ENCODE measurements at places on chromosomes 2 and 18.

- no peak for DNase-seq
Observed at GRCh38 chr18:2540575-2540974, 30.7 kb downstream of the METTL4 start.

DNA sequence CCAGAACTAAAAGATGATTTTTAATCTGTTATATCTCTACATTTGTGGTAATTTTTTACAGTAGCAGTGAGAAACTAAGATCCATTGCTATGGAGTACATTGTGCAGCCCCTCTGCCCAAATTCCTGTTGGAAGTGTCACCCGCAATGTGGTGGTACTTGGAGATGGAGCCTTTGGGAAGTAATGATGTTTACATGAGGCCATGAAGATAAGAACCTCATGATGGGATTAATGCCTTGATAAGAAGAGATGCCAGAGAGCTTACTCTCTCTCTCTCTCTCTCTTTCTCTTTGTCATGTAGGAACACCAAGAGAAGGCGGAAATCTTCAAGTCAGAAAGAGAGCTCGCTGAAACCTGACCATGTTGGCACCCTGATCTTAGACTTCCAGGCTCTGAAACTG lies 535.4 kb downstream of the PID1 start:
- no peak for DNase-seq

GRCh38 chr2:237868631-237869342 lies 9.4 kb downstream of the RAMP1 start:
- DNase-seq = peak; percentile 36

DNA sequence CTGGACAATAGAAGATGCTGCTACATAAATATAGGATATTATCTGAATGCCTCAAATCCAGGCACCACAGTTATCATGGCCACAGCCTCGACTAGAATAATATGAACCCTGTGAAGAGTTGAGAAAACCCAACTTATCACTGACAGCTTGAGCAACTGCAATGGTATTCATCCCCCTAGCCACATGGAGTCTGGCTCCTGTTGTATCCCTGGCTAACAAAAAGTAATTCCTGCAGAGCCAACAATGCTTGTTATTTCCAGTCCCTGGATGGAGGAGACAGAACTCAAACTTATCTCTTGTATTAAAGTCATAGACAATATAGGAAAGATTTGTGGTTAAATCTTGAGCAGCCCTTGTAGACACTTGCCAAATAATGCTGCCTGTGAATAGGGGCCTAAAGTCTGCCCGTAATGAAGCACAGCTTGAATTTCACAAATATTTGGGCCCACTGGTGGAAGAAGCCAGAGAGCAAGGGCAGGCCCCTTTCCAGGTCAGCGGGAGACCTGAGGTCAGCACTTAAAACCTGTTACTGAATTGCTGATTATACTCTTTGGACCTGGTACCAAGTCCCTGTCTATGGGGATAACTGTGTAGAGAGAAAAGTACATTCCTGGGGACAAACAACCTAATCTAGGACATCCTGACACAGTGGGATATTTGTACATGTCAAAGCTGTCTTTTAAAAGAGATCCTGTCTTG lies 28.4 kb upstream of the SUCLG1 start:
- peak; percentile 62 for DNase-seq
